ENCODE measurements at places on chromosomes 1 and 21. TPM values are rescaled to one million over a fixed set of nuclear protein-coding genes. Genes with fewer than 3 reads are reported as not detected.

PLA2G2C gene
- total RNA-seq = 0.04 TPM

DTL gene
- total RNA-seq = 108 TPM

ST6GALNAC5 gene
- total RNA-seq = 11.6 TPM

GRCh38 chr21:42639646-42640152 is 13.7 kb upstream of the PDE9A start:
- DNase-seq = no peak

DNA sequence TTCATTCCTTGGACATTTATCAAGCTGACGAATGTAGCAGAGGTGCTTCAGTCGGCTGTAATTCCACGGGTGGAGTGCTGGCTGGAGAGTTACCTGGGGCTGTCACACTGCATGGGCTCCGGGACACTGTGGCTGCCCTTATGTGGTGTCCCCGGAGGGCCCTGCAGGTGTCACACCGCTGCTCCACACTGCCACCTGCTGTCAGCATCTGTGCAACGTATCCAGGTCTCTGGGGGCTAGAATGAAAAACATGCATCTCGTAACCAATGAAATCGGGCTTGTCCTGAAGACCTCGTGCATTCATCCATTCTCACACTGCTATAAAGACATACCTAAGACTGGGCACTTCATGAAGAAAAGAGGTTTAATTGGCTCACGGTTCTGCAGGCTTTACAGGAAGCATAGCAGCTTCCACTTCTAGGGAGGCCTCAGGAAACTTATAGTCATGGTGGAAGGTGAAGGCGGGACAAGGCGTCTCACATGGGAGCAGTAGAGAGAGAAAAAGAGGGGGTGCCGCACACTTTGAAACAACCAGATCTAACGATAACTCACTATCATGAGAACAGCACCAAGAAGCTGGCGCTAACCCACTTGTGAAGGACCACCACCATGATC is 46.7 kb upstream of the PCBP3 start:
- DNase-seq = peak; percentile 93
